ENCODE measurements at places on chromosomes 7 and 10. TPM values are rescaled to one million over a fixed set of nuclear protein-coding genes. Genes with fewer than 3 reads are reported as not detected.

Gene TMEM213
- total RNA-seq = not detected

Gene OPN4
- not detected for total RNA-seq

Gene CHRM2
- total RNA-seq = 2.9 TPM

Gene FAM241B
- 6.1 TPM for total RNA-seq

Gene ZNF487
- total RNA-seq = 2.4 TPM

Gene GPR158
- total RNA-seq = not detected

Gene DIP2C
- 10.9 TPM for total RNA-seq

Gene CPA4
- 40.3 TPM for total RNA-seq

Gene HSPA12A
- total RNA-seq = 36.4 TPM

Gene OPN1SW
- total RNA-seq = not detected
